Vagina (tissue), 2 donors: ENCODE measurements at places on chromosomes 1 and 21.
A peak's percentile ranks its signal among the peaks of the same experiment; 100 is the strongest.

GRCh38 chr1:234214129-234214910 lies 158.9 kb upstream of the COA6 start:
- DNase-seq = peak; percentile 83
- H3K4me1 ChIP-seq = peaks cover 19% of the 10 kb centered on the region
- no peaks in the 10 kb centered on the region for H3K27me3 ChIP-seq
- H3K36me3 ChIP-seq = no peaks in the 10 kb centered on the region

GRCh38 chr1:3170561-3171453 lies 101.8 kb downstream of the PRDM16 start:
- H3K27ac ChIP-seq = peak overlapping the region; percentile 76
- no peak for DNase-seq
- no peaks in the 10 kb centered on the region for H3K36me3 ChIP-seq

DNA sequence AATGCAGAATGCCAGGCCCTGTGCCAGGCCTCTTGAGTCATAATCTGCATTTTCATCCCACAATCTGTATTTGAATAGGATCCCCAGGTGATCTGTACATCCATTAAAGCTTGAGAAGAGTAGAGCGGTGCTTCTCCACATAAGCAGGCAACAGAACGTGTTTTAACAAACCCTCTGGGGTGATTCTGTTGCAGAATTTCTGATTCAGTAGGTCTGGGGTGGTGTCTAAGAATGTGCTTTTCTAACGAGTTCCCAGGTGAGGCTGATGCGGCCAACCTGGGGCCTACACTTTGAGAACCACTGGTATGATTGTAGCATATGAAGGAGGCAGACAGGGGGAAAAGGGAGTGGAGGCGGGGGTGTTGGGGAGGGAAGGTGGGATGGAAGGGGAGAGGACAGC lies 78.4 kb upstream of the POU3F1 start:
- H3K27ac ChIP-seq = no peak overlapping the region
- H3K4me1 ChIP-seq = no peaks in the 10 kb centered on the region
- no peak overlapping the region for H3K4me3 ChIP-seq
- H3K36me3 ChIP-seq = no peaks in the 10 kb centered on the region
- H3K27me3 ChIP-seq = no peaks in the 10 kb centered on the region

- H3K4me3 ChIP-seq = no peak overlapping the region
- H3K4me1 ChIP-seq = peaks cover 25% of the 10 kb centered on the region
- no peak for DNase-seq
- no peaks in the 10 kb centered on the region for H3K36me3 ChIP-seq
These were observed 22.5 kb upstream of the LAX1 start for GRCh38 chr1:203742436-203742835.

DNA sequence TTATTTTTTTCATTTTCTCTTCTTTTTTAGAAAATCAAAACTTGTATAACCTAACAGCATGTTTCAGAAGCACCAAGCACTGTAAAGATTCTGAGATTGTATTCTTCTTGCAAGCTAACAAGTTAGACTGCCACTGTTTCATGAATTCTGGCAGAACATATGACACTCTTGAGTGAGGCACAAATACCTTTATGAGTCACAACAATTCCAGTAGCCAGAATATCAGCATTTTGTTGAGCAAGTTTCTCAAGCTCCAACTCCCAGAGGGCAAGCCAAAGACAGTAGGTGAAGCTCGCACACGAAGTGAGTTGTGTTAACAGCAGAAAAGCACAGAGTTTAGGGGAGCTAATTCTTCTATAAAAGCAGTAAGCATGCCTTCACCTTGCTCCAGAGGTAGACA lies 268.8 kb upstream of the NCAM2 start:
- H3K27me3 ChIP-seq = no peaks in the 10 kb centered on the region
- no peaks in the 10 kb centered on the region for H3K36me3 ChIP-seq
- H3K4me3 ChIP-seq = no peak overlapping the region
- no peak for DNase-seq
- H3K27ac ChIP-seq = no peak overlapping the region

- H3K27ac ChIP-seq = peak overlapping the region; percentile 48
- no peak for DNase-seq
- no peaks in the 10 kb centered on the region for H3K27me3 ChIP-seq
- H3K4me3 ChIP-seq = no peak overlapping the region
- H3K36me3 ChIP-seq = peaks cover 12% of the 10 kb centered on the region
These were observed 35.5 kb downstream of the IFNAR1 start for GRCh38 chr21:33360281-33360680.

- H3K4me1 ChIP-seq = peaks cover 31% of the 10 kb centered on the region
- no peaks in the 10 kb centered on the region for H3K27me3 ChIP-seq
- no peak for DNase-seq
- peaks cover 26% of the 10 kb centered on the region for H3K36me3 ChIP-seq
- peak overlapping the region; percentile 96 for H3K27ac ChIP-seq
These were observed 838 bp upstream of the RSRP1 start for GRCh38 chr1:25247829-25248754.

GRCh38 chr1:158801396-158801795 lies 20.4 kb upstream of the OR6N2 start:
- no peak overlapping the region for H3K27ac ChIP-seq
- no peak for DNase-seq
- no peaks in the 10 kb centered on the region for H3K4me1 ChIP-seq
- H3K4me3 ChIP-seq = no peak overlapping the region
- no peaks in the 10 kb centered on the region for H3K27me3 ChIP-seq

- no peak for DNase-seq
- no peak overlapping the region for H3K27ac ChIP-seq
- no peaks in the 10 kb centered on the region for H3K36me3 ChIP-seq
- no peaks in the 10 kb centered on the region for H3K27me3 ChIP-seq
These were observed 114.4 kb upstream of the GADD45A start for GRCh38 chr1:67570486-67571143.
